ENCODE measurements at places on chromosomes 7 and 10. TPM values are rescaled to one million over a fixed set of nuclear protein-coding genes. Genes with fewer than 3 reads are reported as not detected.

DNA sequence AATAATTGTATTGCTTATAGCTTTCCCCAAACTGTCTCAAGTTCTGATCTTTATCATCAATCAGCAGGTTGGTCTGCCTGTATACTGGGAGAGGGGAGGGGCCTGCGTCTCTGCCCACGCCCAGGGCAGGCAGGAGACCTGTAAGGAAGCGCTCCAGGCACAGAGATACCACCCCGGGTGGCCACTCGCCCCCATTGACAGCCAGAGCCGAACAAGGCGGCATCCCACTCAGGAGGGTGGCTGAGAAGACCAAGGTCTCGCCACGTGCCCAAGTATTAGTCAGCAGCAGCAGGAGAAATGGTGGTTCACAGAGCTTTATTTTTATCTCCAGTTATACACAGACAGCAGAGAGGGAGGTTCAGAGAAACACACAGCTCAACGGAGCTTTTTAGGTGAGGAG lies 7.2 kb downstream of the STK32C start:
- no peak for DNase-seq

The NPY4R gene
- total RNA-seq: not detected

The PDE6C gene
- total RNA-seq: not detected

GRCh38 chr7:135121868-135122267 lies 26.0 kb upstream of the TMEM140 start:
- no peak for DNase-seq

- no peak for DNase-seq
These were observed 2.8 kb downstream of the BMPR1A start for GRCh38 chr10:86759073-86759672.

DNA sequence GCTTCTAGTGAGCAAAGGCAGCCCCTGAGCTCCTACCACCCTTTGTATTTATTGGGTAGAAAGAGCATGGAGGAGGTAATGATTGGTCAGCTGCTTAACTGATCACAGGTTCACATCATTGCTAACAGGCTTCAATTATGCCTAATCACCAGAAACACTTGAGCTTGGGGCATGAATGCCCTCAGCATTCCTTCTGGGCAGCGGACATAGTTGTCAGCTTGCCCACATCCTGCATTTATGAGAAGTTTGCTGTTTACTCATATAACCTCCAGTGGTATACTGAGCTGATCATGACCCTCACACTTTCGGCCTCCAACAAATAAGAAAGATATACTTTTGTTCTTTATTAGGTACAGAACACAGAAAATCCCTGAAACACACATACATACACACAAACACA lies 140.3 kb upstream of the ODAD2 start:
- peak; percentile 53 for DNase-seq

DNA sequence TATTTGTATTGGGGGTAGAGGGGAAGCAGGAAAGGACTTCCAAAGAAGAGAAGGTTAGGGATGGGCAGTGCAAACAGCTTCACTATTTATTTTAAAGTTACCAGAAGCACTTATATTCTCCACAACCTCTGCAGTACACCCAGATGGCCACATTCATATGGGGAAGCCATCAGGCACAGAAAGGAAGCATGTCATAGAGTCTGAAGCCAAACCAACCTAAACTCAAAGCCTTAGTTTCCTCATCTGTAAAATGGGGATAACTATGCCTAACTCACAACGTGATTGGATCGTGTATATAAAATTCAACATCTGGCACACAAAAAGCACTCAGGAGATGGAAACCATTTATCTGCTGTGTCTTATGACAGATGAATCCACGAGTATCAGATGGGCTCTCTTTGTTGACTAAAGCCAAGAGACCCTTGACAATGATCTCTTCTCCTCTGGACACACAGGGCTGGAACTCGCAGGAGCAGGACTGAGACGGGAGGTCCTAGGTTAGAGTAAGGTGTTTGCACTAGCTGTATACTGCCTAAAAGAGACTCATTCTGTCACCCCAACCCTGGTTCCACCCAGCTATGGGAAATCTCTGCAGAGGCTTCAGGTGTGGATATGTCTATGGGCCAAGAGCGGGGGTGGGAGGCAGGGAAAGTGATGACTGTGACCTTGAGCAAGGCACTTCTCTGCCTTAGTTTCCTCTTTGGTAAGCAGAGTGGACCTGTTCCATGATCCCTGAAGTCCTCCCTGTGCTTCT lies 1.8 kb downstream of the KIAA1549 start:
- DNase-seq: no peak

GRCh38 chr10:132097609-132098377 lies 32.0 kb downstream of the JAKMIP3 start:
- no peak for DNase-seq

- DNase-seq: no peak
These were observed at the start of gene KIAA1217 for GRCh38 chr10:24208661-24209431. TSS of gene KIAA1217 (plus strand) at chr10:24209138. CDS start at chr10:24209194, 56 bp downstream.

The PIK3CG gene
- 0.50 TPM for total RNA-seq

DNA sequence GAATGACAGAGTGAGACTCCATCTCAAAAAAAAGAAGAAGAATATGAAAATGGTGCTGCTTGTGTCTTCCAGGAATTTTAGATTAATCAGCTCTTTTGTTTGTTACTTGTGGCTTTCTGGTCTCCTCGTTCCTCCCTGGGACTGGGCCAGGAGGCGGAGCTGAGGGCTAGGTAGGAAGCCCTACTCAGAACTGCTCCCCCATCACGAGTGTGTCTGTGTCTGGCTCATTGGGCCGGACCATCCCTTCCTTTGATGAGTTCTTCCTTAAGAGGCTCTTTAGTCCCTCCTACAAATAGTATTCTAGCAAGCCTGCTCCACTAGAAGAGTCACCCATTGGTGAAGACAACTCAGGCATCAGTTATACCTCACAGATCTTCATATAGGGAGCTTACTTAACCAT lies 56.8 kb upstream of the YAE1 start:
- DNase-seq: no peak

The C10orf53 gene
- total RNA-seq: not detected

GRCh38 chr7:115924411-115924810 lies 106.2 kb downstream of the TFEC start:
- DNase-seq: no peak

DNA sequence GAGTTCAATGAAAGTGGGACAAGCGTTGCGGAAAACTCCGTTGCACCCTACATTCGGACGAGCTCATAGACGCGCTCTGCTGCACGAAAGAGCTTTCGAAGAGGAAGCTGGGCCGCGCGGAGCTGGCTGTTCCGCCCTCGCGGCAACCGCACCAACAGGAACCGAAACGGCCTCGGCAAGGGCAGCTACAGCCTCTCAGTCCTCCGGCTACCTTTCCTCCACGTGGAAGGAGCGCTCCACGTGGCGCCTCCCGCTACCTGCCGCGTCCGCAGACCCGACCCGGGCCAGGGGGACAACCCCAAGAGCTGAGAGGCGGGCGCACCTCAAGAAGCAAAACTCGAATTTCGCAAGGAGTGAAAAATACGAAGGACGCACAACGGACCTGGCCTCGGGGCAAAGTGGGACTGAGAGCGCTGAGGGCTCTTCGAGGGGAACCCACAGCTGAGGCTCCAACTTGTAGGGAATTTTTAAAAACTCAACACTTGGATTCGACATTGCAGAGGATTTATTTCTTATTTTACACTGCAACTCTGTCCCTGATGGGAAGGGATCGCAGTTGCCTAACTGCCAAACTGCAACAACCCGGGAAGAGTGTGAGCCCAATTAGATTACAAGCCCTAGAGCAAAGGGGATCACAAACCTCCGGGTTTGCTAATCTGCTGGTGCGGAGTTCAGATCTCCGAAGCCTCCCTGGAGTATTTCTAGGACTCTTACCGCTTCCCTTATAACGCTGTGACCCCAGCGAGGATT lies 1.4 kb downstream of the HPSE2 start:
- no peak for DNase-seq

The PNLIPRP3 gene
- not detected for total RNA-seq

DNA sequence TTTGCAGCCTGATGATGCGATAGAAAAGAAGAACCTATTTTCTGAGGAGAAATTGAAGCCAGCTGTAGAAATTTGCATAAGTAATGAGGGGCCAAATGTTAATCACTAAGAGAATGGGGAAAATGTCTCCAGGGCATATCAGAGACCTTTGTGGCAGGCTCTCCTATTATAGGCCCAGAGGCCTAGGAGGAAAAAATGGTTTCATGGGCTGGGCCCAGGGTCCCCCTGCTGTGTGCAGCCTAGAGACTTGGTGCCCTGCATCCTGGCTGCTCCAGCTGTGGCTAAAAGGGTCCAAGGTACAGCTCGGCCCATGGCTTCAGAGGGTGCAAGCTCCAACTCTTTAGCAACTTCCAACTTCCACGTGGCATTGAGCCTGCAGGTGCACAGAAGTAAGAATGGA lies 123.4 kb downstream of the STK31 start:
- DNase-seq: no peak

- DNase-seq: no peak
These were observed 655.1 kb downstream of the INHBA start for GRCh38 chr7:41047789-41048191.

DNA sequence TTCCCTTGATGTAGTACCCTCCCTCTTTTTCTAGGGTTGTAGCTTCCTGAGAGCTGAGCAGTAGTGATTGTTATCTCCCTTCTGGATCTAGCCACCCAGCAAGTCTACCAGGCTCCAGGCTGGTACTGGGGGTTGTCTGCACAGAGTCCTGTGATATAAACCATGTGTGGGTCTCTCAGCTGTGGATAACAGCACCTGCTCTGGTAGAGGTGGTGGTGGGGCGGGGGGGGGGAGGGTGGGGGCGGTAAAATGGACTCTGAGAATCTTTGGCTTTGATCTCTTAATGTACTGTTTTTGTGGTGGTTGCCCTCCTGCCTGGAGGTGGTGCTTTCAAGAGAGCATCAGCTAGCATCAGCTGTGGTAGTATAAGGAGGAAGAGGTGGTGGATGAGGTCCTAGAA lies 302.0 kb upstream of the CHRM2 start:
- DNase-seq: no peak

The AEBP1 gene
- 81.1 TPM for total RNA-seq

The COL17A1 gene
- 0.21 TPM for total RNA-seq

GRCh38 chr10:112953174-112954159 lies 3.4 kb downstream of the TCF7L2 start:
- DNase-seq: no peak

DNA sequence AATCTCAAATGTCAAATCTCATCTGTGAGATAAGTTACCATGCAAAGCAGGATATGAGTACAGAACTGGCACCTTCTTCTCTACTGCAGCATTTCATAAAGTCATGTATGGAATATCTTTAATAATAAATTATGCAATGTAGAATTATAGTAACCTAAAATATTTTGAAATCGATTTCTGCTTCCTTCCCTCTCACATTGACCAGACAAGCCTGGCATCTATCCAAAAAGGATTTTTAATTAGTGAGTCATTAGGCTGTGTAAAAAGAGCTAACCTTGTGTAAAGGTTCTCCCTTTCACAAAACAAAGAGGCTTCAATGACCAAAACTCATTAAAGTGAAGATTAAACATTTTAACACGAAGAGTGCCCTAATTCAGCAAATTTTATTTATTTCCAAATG lies 48.8 kb upstream of the EXOC6 start:
- DNase-seq: no peak

DNA sequence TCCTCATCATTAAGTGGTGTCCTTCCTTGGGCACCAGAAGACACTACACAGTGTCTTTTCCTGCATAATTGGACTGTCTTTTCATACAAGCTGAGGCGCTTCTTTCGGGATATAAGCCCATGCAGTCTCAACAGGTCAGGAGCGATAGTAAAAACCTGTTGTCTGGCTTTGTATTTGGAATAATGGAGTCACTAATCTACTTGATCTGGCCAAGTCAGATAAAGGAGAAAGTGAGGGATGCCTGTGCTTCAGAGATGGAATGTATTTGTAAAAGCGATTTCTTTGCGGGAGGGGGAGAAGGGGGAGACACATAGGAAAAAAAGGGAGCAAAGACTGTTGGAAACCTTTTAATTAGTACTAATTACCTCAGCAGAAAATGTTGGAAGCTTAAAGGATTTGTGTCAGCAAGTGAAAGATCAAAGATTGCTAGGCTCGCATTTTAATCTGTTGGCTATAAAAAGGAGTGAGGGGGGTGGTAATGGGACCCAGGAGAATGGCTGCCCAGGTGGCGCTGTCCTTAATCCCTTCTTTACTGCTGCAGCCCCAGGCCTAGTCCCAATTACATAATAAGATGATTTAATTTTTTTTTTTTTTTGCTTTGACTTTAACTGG lies 581.4 kb downstream of the LRMDA start:
- no peak for DNase-seq

DNA sequence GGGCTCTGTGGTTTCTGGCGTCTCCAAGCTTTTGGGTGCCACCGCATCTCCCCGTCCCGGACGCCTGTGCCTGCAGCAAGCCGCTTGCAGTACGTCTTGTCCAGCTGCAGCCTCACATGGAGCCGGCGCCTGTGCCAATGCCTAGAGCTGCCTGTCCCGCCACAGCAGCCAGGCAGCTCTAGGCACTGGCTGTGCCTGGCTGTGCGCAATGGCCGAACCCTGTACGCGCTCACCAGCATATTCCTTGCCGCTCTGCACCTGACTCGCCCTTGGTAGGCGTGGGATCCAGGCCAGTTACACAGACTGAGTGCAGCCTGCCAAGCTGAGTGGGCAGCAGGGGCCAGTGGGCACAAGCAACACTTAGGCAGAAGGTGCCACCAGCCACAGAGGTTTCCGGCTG lies 381.2 kb upstream of the SORCS1 start:
- no peak for DNase-seq

DNA sequence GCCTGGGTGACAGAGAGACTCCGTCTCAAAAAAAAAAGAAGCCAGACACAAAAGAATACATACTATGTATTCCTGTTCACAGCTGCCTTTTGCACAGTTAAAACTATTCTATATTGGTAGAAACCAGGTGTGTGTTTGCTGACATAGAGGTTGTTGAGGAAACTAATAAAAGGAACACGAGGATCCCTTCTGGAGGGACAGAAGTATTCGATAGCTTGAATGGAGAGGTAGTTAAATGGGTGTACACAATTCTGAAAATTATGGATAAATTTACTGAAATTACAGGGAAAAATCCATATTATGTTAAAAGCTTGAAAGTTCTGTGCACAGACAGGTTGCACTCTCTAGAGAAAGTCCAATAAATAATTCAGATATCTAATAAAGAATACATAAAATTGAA lies 71.5 kb downstream of the CUBN start:
- DNase-seq: no peak

GRCh38 chr10:77160679-77161078 lies 476.9 kb downstream of the KCNMA1 start:
- peak; percentile 85 for DNase-seq

The ARHGEF5 gene
- total RNA-seq: 22.6 TPM

GRCh38 chr7:24718977-24719491 lies 38.2 kb downstream of the GSDME start:
- no peak for DNase-seq

- peak; percentile 14 for DNase-seq
These were observed 207.2 kb downstream of the PARD3 start for GRCh38 chr10:34607894-34608293.

DNA sequence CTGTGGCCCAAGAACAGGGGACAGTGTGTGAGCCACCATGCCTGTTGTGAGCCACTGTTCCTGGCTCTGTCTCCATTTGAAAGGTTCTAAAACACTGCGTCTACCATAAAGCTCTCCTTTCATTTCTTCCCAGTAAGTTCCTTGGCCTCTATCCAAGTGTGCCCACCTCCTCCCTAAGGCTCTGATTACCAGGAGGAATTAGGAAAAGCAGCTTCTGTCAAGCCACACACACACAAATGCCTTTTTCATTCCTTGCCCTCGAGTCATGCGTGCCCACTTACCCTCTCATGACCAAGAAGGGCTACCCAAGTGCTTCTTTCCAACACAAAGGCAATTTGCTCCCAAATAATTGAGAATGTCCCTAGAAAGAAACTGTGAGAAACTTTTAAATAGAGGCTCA lies 70.8 kb upstream of the PARD3 start:
- no peak for DNase-seq

The PNLIP gene
- not detected for total RNA-seq

The SEMA3D gene
- total RNA-seq: 0.50 TPM
